Sciatic nerve (tissue), 2 donors: ENCODE measurements at places on chromosomes 1 and 21. TPM values are rescaled to one million over a fixed set of nuclear protein-coding genes. Genes with fewer than 3 reads are reported as not detected.

Gene C8B
- not detected for total RNA-seq

Gene CA6
- not detected for total RNA-seq

Gene CDCA8
- total RNA-seq, result 0.85 TPM

Gene KLHL17
- total RNA-seq, result 10.6 TPM

Gene FMN2
- total RNA-seq, result 60.1 TPM

- DNase-seq, result no peak
Measured at GRCh38 chr1:15020943-15021745, 132.4 kb upstream of the TMEM51 start.

GRCh38 chr1:52141513-52142219, at the start of gene ZFYVE9:
TSS of gene ZFYVE9 (plus strand) at chr1:52142089. CDS start at chr1:52233207, 91,118 bp downstream.
- peak; percentile 85 for DNase-seq

GRCh38 chr1:192807211-192808162, 1.4 kb upstream of the RGS2 start:
- DNase-seq, result no peak

- no peak for DNase-seq
Measured at GRCh38 chr1:37932759-37933158, 14.1 kb downstream of the INPP5B start.

GRCh38 chr21:45867041-45867666, 114.4 kb upstream of the COL6A1 start:
- no peak for DNase-seq

GRCh38 chr1:112929979-112930378, 26.0 kb downstream of the SLC16A1 start:
- DNase-seq, result no peak

DNA sequence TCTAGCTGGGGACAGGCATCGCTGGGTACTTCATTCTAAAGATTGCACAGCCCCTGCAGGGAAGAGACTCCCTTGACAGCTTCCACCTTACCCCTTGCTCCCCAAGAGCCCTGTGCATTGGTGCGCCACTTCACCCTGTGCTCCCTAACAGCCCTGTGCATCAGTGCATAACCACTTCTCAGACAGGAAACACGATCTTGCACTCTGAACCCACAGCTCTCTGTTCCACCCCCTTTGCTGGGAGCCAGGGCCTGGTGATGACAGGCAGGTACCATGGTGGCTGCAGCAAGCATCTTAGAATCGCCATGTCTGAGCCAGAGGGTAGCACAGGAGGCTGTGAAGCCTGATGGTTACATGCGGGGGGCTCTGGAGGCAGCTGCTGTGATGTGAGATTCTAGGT, 5.0 kb downstream of the ALPL start:
- DNase-seq, result no peak
